KG1 (cell line): ENCODE measurements at places on chromosomes 3 and 15.

DNA sequence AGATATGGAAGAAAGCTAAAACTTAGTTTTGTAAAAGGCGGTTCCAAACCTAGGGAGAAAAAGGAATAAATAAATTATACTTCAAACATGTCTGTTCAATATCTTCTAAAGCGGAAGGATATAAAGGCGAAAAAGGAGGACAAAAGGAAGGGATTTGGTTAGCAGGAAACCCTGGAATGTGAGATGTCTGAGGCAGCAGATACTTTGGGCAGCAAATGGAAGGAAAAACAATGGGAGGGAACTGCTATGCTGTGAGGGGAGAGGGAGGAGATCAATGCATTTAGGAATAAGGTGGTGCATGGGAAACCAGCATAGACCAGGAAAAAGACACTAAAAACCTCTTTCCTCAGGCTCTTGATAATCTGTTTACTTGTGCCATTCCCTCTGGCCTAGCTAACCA lies 120.8 kb downstream of the DNAH12 start:
- no peak for DNase-seq

DNA sequence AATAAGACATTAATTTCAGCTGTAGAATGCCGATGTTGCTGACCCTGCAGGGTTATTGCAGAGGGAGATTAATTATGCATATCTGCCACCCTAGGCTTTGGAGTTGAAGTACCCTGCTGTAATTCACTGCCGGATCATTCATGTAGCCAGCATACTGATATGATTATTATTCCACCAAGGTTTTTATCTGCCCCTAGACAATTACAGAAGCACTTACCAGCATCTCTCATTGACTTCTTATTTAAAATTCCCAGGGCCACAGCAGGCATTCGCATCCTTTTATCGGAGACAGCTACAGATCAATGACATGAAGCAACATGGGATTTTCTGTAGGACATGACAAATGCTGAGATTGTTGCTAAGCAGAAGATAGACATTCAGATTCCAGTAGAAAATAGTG lies 31.3 kb downstream of the IL1RAP start:
- DNase-seq = no peak

DNA sequence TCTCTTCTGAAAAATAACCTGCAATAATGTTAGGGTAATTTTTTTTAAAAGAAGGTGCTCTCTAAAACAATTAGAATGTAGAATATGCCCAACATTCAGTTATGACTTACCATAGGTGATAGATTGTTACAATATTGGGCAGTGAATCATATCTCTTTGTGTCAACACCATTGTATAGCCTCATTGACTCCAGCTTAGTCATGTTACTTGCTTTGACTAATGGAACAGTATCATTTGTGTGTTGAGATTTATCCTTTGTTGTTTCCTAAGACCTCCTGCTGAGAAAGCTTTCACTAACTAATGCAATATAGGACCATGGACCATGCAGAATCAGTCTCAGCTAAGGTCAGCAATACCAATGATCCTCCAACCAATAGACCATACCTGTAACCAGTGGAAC lies 1106.4 kb downstream of the SI start:
- no peak for DNase-seq

- DNase-seq = no peak
Measured at GRCh38 chr3:52831500-52832301, 1.2 kb upstream of the ITIH4 start.

DNA sequence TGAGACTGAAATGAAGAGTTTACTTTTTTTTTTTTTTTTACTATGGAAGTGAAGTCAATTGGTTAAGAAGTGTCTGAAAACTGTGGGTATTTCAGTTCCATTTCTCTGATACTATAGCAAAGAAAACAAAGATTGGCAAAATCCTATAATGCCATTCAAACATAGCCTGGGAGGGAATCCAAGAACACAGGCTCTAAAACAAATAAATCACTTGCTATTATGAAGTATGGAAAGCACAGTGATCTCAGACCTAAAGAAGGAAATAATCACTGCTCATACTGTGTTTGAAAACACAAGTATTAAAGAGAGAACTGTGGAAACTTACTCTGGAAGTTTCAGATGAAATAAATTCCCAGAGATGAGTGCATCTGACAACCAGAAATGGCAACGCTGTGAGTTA lies 12.0 kb downstream of the SAMMSON start:
- no peak for DNase-seq

DNA sequence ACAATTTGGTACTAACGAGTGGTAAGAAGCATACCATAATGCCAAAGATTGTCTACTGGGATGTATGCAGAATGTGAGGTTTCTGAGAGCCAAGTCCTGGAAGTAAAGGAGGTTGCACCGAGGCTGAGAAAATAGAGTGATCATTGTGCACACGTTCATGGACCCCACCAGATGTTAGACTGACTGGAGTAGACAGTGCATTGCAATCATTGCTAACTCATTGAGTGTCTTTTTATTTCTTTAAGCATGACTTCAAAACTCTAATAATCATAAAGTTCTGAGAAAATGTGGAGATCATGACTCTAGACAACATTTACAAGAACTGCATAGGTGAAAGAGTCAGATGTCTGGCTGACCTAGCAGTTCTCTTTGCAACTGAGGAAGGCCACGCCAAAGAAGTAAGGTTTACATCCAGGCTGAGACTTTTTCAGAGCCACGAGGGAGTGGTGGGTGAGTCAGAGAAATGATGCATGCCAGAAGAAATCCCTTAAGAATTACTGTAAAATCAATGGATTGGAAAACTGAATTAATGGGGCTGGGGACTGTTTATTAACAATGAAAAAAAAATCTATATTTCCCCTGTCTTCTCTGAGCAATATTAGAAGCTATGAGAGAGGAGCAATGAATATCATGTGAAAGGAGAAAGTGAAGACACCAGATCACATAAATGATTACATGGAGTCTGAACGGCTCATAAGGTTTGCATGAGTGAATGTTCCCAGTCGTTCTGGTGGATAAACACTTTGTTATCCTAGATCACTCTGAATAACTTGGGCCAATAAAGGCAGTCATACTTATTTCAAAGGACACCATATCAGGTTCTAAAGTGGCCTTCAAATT lies 76.0 kb upstream of the SLC25A26 start:
- no peak for DNase-seq

DNA sequence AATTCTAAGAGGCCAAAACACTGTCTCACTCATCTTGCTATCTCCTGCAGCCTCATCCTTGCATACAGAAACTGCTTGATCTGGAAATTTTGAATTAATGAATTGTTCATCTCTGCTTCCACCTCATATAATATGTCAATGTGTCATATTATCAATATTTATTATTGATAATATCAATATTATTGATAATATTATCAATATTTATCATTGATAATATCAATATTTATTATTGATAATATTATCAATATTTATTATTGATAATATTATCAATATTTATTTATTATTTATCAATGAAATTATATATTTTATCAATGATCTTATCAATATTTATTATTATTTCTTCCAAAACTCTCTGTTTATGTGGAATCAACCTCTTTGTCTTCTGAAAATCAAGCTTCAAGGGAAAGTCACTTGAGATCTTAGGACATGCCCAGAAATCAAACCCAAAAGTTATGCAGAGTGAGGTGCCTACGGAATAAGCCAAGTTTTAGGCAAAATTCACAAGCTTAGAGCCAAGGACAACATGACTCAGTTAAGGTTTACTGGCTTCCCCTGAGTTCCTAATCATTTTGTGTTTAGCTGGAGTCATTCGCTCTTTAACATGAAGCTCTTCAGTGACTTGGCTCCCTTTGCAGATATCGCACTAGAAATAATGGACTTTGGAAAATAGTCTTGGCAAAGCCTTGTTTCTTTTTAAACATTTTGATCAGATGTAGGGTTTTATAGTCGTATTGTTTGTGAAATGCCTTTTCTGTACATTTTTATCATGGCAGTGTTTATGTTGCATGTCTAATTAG lies 297.1 kb upstream of the RARB start:
- DNase-seq = no peak

- peak; percentile 26 for DNase-seq
Measured at GRCh38 chr3:182713743-182714517, 79.4 kb upstream of the ATP11B start.

- no peak for DNase-seq
Measured at GRCh38 chr3:72548981-72549380, 299.3 kb downstream of the SHQ1 start.
